Stimulated activated CD4-positive, alpha-beta T cell treated with anti-CD3 and anti-CD28 coated beads, TNF-alpha, amount 100 ng/mL, for 48 hours (primary cell): ENCODE measurements at places on chromosomes 3 and 15.

GRCh38 chr15:39937696-39938095, 3.8 kb downstream of the EIF2AK4 start:
- DNase-seq = no peak

- DNase-seq = no peak
Observed at GRCh38 chr3:66138336-66139313, 82.2 kb upstream of the SLC25A26 start.

- no peak for DNase-seq
Observed at GRCh38 chr3:13546667-13547171, 2.2 kb upstream of the FBLN2 start.

- no peak for DNase-seq
Observed at GRCh38 chr3:197576838-197577237, 21.1 kb upstream of the BDH1 start.

DNA sequence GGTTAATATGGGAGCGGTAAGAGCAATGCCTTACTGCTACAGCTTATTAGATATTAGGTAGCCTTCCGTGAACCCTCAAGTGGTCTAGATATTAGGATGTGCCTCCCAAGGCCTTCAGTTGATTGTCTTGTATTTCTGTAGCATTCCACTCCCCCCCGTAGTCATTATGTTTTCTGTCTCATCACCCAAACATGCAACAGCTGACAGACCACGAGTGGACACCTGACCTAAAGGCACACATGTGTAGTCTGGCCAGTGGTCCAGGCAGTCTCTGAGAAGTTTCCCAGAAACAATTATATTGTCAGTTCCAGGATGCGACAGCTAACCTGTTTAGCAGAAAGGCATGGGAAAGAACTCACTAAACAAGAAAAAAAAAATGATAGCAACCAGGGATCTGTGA, 1000.9 kb downstream of the AGBL1 start:
- no peak for DNase-seq

DNA sequence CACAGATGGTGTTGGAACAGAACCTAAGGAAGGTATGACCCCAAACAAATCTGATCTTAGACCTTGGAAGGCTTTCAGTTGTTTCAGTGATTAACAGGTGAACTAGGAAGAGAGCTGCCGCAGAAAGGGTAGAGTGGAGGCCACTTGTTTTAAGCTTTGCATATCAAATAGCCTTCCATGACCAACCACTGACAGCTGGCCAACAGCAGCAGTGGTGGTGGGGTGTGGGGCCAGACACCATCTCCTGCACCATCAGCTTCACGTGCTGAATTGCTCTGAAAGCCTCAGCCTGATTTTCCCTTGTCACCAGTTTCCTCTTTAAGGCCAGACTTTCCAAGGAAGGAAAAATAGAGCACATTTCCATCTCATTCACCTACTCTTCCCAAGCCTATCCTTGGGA, 16.6 kb upstream of the OSBPL11 start:
- DNase-seq = no peak

DNA sequence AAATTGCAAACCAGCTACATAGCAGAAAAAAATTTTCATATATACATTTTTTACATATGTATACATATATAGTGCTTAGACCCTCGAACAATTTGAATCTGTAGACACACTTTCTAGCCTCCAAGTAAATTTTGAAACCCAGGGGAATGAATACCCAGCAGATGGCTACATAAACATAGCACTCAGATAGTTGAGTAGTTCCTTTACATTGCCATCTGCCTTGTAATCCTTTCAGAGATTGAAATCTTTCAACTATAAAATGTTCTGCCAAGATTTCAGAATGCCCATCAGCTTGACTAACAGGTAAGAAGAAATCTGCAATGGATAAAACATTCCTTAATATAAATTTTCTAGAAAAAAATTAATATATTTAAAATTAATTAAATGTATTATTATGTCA, 1333.5 kb upstream of the CADM2 start:
- DNase-seq = no peak

DNA sequence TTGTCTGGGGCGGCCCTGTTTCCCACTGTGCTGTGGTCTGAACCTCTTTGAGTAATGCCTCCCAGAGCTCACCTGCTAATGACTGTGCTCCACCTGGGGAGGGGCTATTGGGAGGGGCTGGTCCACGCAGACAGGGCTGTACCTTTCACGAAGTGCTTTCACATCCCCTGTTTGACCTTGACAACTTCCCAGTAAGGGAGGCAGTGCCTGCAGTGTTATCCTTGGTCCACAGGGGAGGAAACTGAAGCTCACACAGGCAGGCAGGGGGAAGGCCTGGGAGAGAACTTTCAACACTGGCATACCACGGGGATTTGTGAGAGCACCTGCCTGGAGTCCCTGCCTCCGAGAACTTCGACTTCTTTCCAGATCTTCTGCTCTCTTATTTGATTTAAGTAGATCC, 91.2 kb downstream of the CACNA1D start:
- DNase-seq = no peak

GRCh38 chr3:151901644-151902285, 28.3 kb downstream of the SUCNR1 start:
- DNase-seq = no peak

DNA sequence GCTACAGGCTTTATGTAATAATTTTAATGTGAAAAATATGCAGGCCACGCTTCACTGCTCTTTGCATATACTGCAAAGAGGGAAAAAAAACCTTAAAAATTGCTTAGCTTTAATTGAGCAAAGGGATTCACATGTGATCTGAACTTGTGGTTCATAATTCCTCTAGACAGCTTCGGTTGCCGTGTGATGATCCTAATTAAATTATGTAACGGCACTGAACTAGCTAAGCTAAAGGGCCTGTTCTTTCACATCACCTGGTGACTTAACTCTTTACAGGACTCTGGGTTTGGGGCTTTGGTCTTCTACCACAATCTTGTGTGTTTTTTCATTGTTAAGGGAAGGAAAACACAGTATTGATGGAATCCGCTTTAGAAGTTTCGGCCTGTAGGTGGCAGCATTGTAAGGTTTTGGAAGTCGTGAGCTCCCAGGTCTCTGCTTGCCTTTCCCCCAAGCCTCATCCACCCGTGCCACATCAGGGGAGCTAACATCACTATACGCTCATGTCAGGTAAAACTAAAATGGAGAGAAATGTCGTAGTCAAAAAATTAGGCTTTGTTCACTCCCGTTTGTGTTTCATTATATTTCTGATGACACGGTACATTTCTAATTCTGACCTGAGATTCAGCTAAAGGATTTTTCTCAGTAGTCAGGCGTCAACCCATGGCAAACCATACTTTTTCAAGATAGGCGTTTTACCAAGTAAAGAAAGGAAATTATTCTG, 205.6 kb upstream of the DPH6 start:
- peak; percentile 40 for DNase-seq

DNA sequence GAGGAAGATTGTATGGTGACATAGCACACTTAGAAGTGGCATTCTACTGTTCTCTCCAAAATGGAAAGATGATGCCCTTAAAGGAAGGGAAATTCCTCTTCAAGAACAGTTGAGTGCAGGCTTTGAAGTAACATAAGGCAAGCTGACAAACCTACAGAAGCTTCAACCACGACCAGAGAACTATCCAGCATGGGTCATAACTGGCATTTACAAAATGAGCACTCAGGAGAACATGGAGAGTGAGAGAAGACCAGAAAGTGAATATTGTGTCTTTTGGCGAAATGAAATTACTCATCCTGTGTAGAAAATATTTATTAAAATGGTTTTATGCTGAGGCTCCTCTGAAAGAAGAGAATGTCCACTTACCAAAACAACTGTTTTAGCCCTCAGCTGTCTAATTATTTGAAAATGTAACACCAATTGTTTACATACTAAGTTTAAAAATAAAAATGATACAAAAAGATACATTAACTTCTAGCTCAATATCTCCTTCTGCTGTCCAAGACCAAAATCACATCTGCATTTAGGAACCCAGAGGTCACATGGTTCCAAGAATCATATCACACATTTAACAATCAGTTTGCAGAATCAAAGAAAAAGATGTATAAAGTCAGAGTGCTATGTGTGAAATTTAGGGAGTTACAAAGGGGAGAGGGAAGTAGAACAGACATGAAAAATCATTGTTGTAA, 216.9 kb downstream of the ATP8B4 start:
- no peak for DNase-seq

GRCh38 chr15:59059076-59059597, 45.8 kb upstream of the CCNB2 start:
- no peak for DNase-seq

GRCh38 chr15:80999623-81000036, 1.1 kb upstream of the TLNRD1 start:
- DNase-seq = peak; percentile 48

GRCh38 chr15:33243869-33244268, 49.4 kb upstream of the FMN1 start:
- DNase-seq = no peak
